ENCODE measurements at places on chromosomes 11 and 22.

DNA sequence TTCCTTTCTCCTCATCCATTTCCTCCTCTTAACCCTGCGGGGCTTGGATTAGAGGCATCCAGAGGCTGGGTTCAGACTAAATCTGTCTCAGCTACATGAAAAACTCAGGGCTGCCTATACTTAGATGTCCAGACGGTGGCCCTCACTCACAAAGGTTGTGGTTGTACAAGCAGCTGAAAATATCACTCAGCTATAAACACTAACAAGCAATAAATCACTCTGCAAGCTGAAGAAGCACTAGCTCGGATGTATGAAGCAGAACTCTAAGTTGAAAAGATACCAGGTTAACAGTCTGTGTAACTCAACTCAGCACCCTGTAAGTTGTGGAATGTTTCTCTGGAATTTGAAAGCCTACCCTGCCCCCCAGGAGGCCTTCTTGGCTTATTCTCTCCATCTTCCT is 82.9 kb downstream of the EXT2 start:
- no peak for DNase-seq

GRCh38 chr11:18697576-18697975 is 1.0 kb upstream of the TMEM86A start:
- DNase-seq = no peak

DNA sequence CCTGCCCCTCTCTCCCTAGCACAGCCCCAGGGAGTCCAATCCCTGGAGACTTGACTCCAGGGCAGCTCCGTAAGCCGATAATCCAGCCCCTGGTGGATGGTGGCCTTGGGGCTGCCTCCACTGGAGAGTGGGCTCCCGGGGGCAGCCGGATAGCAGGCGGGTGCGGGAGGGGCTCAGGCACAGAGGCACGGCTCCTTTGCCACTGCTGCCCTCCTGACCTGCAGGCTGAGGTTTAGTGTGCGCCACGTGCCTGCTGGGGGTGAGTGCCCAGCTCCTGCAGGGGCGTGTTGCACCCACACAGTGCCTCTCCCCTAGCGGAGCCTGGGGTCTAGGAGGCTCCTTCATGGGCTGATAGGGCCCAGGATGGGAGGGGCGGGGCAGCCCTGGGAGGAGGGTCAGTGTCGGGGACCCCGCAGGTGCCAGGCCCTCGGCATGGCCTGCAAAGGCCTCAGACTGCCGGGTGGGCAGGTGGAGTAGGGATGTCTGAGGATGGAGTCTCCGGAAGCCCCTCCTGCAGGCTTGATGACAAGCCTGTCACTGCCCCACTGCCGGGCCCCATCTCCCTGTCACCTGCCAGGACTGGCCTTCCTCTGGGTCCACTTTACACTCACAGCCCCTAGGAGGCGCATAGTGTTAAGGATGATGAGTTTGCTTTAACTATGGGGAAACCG is 5.6 kb downstream of the DUSP8 start:
- DNase-seq = no peak

GRCh38 chr11:7449211-7449840 is 36.0 kb upstream of the OLFML1 start:
- peak; percentile 54 for DNase-seq

GRCh38 chr22:41664490-41664889 is 24.2 kb downstream of the SNU13 start:
- DNase-seq = no peak

All from SW480 (cell line).